Activated CD4-positive, alpha-beta T cell treated with anti-CD3 and anti-CD28 coated beads, Interleukin-2, amount 50 U/mL, for 48 hours (primary cell): ENCODE measurements at places on chromosomes 12 and 14.

DNA sequence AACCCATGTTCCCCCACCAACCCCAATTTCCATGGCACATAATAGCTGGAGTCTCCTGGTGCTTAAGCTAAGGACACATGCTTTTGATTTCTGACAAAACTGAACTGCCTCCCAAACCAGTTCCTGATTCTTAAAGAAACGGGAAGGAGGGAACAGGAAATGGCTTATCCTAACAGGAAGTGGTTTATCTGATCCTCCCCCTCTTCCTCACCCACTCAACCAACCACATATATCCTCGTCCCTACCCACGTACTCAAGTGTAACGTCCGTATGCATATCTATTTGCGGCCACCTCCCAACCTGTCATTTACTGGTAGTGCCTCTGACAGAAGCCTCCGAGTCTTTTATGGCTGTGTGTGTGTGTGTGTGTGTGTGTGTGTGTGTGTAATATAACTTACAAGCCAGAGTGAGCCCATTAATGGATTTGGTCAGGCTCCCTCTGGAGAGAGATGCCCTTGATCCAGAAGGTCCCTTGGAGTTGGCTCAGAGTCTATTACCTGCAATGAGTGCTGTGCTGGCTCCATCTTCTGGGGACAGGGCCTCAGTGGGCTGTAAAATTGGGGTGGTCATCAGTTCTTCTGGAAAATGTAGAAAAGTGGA is 7.7 kb downstream of the DAZAP2 start:
- peak; percentile 40 for DNase-seq

GRCh38 chr14:58639842-58640484 is 2.2 kb downstream of the DACT1 start:
- peak; percentile 16 for DNase-seq

DNA sequence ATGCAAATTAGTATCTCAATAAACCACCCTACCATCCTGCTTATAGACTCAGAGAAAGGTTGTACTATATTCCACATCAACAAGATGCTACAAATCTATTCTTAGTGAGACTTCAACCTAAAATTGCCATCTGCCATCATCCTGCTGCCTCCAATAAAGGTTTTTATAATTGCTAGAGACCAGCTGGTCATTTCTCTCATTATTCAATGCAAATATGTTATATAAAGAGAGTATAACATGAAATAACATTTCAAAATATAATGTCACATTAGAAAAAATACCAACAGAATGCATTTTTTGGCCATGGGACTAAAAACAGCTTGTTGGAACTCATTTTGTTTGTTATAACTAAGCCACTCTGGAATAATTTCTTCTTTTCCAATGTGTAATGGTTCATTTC is 247.3 kb downstream of the LRIG3 start:
- no peak for DNase-seq

DNA sequence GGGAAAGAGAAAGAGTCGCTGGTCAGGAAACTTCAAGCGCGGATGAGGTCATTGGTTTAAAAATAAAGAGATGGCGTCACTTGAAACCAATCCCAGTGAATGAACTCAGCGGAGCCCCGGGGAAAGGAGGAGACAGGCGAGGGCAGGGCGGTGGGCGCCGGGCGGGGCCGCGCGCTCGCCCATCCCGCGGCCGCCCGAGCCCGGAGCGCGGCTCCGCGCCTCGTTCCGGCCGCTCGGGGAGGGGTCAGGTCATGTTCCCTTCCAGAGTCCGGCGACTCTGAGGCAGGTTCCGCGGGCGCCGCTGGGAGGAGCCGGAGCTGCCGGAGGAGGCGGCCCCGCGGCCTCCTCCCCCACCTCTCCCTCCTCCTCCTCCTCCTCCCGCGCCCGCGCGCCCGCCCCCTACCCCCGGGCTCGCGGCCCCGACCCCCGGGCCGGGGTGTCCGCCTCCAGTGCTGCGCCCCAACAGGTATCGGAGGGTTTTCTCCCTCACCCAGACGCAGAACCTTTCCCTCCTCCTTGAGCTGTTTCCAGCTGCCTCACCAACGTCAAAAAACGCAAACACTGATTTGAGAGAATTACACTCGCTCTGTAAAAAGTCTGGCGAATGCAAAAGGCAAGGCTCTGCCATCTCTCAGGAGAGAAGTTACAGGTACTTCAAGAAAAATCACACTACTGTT is at the start of gene DUSP16:
Gene DUSP16 (minus strand): TSS at position 279 of the 677 bp plus-strand sequence. CDS start 41,765 bp downstream, outside the sequence.
- peak; percentile 77 for DNase-seq

DNA sequence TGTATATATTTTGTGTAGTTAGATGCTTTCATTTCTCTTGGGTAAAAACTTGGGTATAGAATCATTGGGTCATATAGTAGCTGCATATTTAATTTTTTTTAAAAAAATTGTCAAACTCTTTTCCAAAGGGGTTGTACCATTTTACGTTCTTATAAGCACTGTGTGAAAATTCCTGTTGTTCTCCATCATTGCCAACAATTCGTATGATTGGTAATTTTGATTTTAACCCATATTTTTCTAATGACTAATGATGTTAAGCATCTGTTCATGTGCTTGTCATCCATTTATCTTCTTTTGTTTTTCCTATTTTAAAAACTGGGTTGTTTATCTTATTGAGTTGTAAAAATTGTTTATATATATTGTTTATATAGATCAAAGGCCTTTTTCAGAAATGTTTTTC is 77.4 kb downstream of the OTOGL start:
- no peak for DNase-seq

- no peak for DNase-seq
Measured at GRCh38 chr12:10634427-10634826, 21.0 kb upstream of the MAGOHB start.

DNA sequence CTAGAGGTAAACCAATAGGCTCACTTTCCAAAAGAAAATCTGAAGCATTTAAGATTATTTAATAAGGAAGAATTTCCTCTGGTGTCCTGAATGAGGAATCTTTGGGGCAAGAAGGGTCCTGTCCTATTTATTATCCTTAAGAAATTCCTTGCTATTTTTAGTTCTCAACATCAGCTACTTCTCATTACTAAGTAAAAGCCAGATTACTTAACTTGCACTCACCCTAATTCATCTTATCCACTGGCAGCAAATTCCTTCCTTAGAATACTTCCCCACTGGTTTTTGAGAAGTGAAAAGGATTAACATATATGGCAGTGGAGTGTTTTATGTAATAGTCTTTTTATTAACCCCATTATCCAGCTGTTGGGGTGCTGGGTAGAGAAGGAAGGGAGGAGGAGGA is 767.7 kb downstream of the DIO2 start:
- no peak for DNase-seq

DNA sequence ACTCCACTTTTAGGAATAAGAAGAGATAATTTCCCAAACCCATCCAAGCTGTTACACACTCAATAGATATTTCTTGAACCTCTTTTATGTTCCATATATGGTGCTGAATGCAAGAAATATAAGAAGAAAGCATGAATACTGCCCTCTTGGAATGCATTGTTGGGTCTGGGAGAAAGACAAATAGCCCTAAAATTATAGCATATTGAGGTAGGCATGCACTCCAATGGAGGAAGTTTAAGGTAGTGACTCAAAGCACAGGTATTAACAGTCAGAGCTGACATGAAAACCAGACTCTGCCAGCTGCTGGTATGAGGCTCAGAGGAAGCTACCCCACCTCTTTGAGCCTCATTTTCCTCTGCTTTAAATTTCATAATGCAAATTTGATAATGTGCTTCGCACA is 261.3 kb upstream of the NOS1 start:
- no peak for DNase-seq

DNA sequence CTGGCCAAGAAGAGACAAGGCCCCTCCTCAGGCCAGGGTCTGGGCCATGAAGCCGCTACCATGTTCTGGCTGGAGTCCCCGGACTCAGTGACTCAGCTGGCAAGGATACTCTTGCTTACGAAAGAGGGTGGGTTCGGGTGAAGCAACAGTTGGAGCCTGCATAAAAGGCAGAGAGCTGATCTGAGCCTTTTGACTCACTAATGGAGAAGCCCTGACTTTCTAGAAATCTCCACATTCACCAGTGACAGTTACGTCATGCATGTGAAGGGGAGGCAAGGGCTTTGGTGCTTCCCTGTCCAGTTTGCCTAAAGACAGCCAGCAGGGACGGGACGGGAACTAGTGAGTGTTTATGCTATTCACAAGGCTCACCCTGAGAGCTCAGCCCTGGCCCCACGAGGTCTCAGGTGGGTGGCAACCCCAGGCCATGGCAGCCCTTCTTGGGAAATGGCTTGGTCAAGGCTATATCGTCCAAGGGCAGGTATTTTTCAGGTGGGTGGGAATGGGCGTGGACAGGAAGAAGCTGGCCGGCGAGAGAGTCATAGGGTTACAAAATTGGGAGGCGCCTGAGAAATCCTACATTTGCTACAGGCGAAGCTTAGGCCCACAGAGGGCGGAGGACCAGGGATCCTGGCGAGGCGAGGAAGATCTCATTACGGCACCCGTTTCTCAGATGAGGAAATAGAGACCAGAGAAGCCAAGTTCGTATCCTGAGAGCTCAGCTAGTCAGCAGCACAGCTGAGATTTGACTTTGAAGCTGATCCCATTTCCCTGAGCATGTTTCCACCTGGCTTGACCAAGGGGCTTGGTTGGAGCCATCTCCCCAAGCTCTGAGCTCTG is 314.6 kb downstream of the BCL11B start:
- DNase-seq, result no peak

DNA sequence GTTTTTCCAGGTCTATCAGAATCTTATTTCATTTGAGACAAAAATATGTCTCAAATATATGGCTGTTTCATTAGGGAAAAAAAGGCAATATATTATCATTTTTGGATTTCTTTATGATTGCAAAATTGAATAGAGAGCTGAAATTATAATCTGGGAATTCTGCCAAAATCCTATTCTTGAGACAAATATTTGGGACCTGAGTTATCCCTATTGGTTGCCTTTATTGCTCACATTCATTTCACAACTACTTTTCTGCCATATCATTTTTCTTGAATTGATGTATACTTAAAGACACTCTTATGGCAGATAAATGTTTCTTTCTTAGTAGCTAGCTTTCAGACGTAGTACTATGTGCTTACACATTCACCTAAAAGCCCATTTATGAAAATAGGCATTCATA is 241.6 kb upstream of the NOVA1 start:
- DNase-seq, result no peak

DNA sequence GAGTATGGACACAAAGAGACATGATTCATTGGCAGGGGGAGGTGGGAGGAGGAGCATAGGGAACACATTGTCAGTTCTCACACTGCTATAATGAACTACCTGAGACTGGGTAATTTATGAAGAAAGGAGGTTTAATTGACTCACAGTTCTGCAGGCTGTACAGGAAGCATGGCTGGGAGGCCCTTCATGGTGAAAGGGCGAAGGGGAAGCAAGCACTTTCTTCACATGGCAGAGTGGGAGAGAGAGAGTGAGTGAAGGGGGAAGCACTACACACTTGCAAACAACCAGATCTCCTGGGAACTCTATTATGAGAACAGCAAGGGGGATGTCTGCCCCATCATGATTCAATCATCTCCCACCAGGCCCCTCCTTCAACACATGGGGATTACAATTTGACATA is 391.8 kb downstream of the BMP4 start:
- DNase-seq, result no peak

GRCh38 chr14:69644814-69645213 is 33.4 kb downstream of the SUSD6 start:
- DNase-seq, result no peak

DNA sequence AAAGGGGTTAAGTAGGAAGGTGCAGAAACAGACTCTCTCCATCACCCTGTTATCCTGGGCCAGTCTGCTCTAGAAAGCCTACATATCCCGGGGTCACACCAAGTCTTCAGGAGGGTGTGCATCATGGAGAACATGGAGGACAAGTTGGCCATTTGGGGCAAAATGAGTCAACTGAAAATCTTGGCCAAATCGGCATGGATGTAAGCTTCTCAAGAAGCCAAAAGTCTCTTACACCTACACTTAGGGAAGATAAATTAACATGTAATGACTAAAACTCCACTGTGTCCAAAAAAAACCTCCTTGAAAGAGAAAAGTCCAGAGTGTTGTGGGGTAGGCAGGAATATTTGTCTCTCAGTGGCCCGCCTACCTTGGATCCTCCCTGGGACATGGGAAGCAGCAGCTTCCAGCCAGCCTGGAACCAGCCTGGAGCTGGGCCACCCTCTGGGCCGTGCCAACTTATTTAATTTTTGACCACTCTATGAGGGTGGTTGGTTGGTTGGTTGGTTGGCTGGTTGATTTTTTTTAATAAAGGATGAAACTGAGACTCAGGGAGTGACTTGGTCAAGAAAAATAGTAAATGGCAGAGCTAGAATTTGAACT is 17.9 kb upstream of the TC2N start:
- DNase-seq, result no peak

- DNase-seq, result no peak
Measured at GRCh38 chr14:90535556-90536090, 138.8 kb downstream of the CALM1 start.

DNA sequence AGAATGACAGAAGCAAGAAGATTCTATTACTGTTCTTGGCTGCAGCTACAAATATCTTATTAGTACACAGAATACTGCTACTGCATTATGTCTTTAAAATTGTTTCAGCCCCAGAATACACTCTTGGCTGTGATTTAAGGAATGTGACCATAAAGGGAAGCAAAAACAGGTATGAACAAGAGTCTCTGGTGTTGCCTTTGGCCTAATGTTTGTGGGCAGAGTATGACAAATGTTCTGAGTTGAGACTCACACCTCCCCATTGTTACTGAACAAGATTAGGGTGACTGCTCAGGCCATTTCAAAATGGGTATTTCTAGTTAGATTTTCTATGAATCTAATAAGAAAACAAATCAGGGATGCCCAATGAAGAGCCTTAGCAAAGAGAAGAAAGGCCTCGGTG is 28.5 kb downstream of the TTC6 start:
- no peak for DNase-seq

DNA sequence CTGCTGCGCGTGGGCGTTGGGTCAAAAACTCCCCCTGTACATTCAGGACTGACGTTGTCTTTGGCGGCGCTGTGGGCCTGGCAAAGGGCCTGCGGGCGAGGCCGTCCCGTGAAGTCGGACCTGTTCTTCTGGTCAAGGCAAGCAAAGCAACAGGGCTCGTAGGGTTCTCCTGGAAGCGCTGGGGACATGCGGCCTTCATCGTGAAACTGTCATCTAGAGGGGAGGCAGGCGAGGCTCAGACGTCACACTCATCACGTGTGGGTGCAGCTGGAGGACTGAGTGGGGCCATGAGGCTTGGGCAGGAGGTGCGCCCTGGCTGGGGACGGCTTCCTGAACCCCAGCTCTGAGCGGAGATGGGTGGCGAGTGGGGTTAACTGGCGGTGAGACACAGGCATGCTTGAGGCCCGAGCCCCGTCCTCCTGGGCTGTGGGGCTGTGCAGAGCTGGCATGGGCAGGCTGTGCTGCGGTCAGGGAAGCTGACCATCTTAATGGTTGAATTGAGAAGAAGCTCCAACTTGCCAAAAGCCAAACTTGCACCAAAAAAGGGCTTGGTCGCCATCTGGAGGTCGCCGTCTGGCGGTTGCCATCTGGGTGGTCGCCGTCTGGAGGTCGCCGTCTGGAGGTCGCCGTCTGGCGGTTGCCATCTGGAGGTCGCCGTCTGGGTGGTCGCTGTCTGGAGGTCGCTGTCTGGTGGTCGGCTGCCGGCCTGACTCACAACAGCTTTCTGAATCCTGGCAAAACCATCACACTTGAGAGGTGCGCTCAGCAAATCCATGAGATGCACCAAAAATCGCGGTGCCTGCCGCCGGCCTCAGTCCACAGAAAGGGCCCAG is 66.2 kb downstream of the NOC4L start:
- DNase-seq, result no peak

GRCh38 chr14:83566567-83566966 is 1963.4 kb upstream of the FLRT2 start:
- DNase-seq, result no peak
